ENCODE measurements at places on chromosomes 12 and 14. TPM values are rescaled to one million over a fixed set of nuclear protein-coding genes. Genes with fewer than 3 reads are reported as not detected.

GRCh38 chr12:121579981-121580868 is 598 bp downstream of the KDM2B start:
- peak; percentile 76 for DNase-seq
- H3K36me3 ChIP-seq = no peaks in the 10 kb centered on the region
- H3K4me3 ChIP-seq = peak overlapping the region; percentile 93
- H3K4me1 ChIP-seq = peaks cover 30% of the 10 kb centered on the region

GRCh38 chr14:25406818-25407217 is 356.9 kb upstream of the STXBP6 start:
- H3K4me3 ChIP-seq = no peak overlapping the region
- H3K27ac ChIP-seq = no peak overlapping the region
- DNase-seq = peak; percentile 43
- H3K27me3 ChIP-seq = peaks cover 3% of the 10 kb centered on the region
- H3K4me1 ChIP-seq = no peaks in the 10 kb centered on the region
- H3K36me3 ChIP-seq = no peaks in the 10 kb centered on the region

CATSPERB gene
- not detected for total RNA-seq

LRP1 gene
- 125 TPM for total RNA-seq

DNA sequence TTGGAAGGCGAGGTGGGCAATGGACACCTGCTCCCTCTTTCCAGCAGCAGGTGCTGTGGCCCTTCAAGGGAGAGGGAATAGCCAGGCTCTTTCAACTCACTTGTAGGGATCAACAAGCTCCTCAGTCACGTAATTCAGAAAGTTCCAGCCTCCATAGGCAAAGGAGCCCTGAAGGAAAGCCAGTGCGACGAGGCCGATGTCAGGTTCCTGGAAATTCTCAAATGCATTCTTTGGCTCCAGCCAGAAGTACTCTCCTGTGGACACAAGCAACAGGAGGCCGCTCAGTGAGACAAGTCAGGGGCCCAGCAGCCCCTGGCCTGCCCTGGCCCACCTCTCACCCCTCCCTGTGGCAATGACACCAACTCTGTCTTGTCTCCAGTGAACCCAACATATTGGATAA is 21.3 kb upstream of the CEBPE start:
- no peak overlapping the region for H3K27ac ChIP-seq
- no peaks in the 10 kb centered on the region for H3K4me1 ChIP-seq
- DNase-seq = no peak
- H3K36me3 ChIP-seq = no peaks in the 10 kb centered on the region
- H3K27me3 ChIP-seq = peaks cover 2% of the 10 kb centered on the region

DNA sequence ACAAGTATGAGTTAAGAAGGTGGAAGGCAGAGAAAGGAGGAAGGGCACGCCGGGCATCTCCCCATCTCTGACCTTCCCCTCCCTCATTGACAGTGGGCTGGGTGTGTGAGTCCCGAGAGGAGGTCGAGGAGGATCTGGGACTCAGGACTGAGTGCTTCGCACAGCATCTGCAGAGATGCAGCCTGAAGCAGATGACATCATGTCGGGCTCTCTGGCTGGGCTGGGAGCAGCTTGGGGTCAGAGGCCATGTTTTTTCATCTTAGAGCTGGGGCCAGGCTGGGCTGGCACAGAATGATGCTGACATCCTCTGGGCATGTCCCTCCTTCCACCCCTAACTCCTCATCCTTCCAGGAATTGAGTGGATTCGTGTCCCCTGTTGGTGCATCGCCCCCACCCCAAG is 43.5 kb downstream of the CMKLR1 start:
- H3K36me3 ChIP-seq = peaks cover 3% of the 10 kb centered on the region
- DNase-seq = peak; percentile 64
- H3K4me1 ChIP-seq = peaks cover 9% of the 10 kb centered on the region
- H3K27ac ChIP-seq = peak overlapping the region; percentile 48
- H3K4me3 ChIP-seq = no peak overlapping the region

GPR84 gene
- not detected for total RNA-seq

- H3K36me3 ChIP-seq = no peaks in the 10 kb centered on the region
- peaks cover 4% of the 10 kb centered on the region for H3K27me3 ChIP-seq
- H3K4me1 ChIP-seq = peaks cover under 1% of the 10 kb centered on the region
- H3K27ac ChIP-seq = no peak overlapping the region
- H3K4me3 ChIP-seq = no peak overlapping the region
- no peak for DNase-seq
Measured at GRCh38 chr12:131603939-131604795, 106.7 kb upstream of the SFSWAP start.

DNA sequence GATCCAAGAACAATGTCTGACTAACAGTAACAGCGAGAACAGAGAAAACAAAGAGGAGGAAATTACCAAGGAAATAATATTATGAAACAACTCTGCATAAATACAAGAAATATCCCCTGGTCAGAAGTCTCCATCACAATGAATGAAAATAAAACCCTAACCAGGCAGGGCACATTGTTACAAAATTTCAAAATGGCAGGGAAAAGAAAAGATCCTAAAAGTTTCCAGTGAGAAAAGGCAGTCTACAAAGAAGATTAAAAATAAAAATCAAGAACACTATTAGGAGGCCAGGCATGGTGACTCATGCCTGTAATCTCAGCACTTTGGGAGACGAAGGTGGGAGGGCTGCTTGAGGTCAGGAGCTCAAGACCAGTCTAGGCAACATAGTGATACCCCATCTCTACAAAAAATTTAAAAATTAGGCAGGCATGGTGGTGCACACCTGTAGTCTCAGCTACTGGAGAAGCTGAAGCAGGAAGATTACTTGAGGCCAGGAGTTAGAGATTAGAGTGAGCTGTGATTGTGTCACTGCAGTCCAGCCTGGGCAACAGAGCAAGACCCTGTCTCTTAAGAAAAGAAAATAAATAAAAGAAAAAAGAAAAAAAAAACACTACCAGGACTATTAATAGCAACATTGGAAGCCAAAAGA is 47.8 kb downstream of the FERMT2 start:
- DNase-seq = no peak
- H3K27me3 ChIP-seq = peaks cover 2% of the 10 kb centered on the region
- no peaks in the 10 kb centered on the region for H3K36me3 ChIP-seq
- H3K27ac ChIP-seq = no peak overlapping the region
- H3K4me1 ChIP-seq = peaks cover 4% of the 10 kb centered on the region

- no peak overlapping the region for H3K27ac ChIP-seq
- peaks cover 8% of the 10 kb centered on the region for H3K27me3 ChIP-seq
- H3K4me1 ChIP-seq = peaks cover 8% of the 10 kb centered on the region
- DNase-seq = peak; percentile 79
- no peaks in the 10 kb centered on the region for H3K36me3 ChIP-seq
Measured at GRCh38 chr14:99518441-99519346, 37.5 kb downstream of the CCNK start.

All from glutamatergic neuron (in vitro differentiated cells).